Peyer's patch (tissue), 4 donors: ENCODE measurements at places on chromosomes 5 and 9. TPM values are rescaled to one million over a fixed set of nuclear protein-coding genes. Genes with fewer than 3 reads are reported as not detected.
A peak's percentile ranks its signal among the peaks of the same experiment; 100 is the strongest.

GRCh38 chr5:78569441-78569840 is 79.1 kb downstream of the LHFPL2 start:
- no peak overlapping the region for H3K4me3 ChIP-seq
- DNase-seq, result no peak
- H3K4me1 ChIP-seq, result no peaks in the 10 kb centered on the region
- H3K36me3 ChIP-seq, result no peaks in the 10 kb centered on the region
- H3K27ac ChIP-seq, result no peak overlapping the region
- no peaks in the 10 kb centered on the region for H3K27me3 ChIP-seq

DNA sequence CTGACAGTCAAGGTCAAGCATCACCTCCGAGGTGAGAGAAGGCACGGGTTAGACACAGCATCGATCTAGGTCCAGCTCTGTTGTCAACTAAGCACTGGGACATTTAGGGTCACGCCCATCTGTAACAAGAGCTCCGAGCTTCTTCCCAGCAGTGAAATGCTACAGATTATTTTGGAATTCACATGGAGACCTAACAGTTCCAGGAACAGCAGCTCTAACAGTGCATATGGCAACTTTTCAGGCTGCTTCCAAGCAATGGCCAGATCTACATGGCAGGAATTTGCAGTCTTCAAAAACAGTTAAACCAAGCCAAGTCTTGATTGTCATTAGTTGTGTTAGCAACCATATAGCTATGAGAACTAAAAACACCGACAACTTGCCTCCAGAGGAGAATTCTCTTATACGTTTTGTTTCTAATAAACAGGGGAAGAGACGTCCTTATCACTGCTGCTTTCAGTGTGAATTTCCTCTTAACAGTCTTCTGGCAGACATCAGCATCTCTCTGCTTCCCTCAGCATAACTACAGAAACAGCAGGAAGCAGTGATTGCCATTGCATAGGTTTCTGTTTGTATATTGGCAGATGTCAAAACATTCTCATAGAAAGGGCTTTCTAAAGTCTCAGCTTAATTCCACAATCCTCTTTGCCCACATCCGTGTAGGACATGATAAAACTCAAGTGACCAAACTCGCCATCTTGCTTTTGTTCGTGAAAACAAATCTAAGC is 242.1 kb upstream of the DAPK1 start:
- no peak for DNase-seq
- no peaks in the 10 kb centered on the region for H3K36me3 ChIP-seq

DBH gene
- total RNA-seq, result not detected

GRCh38 chr9:83062651-83063527 is at the start of gene RASEF:
RASEF (minus strand) TSS chr9:83063142; CDS start chr9:83062867, 275 bp downstream.
- no peaks in the 10 kb centered on the region for H3K36me3 ChIP-seq
- H3K4me3 ChIP-seq, result no peak within 1 kb of the TSS
- H3K27me3 ChIP-seq, result no peaks in the 10 kb centered on the region
- H3K27ac ChIP-seq, result no peak within 1 kb of the TSS

LCNL1 gene
- not detected for total RNA-seq

GRCh38 chr5:63860379-63860778 is 101.9 kb downstream of the HTR1A start:
- H3K4me1 ChIP-seq, result no peaks in the 10 kb centered on the region
- H3K4me3 ChIP-seq, result no peak overlapping the region
- DNase-seq, result no peak
- H3K27me3 ChIP-seq, result no peaks in the 10 kb centered on the region
- H3K27ac ChIP-seq, result no peak overlapping the region

SLC36A3 gene
- not detected for total RNA-seq

DNA sequence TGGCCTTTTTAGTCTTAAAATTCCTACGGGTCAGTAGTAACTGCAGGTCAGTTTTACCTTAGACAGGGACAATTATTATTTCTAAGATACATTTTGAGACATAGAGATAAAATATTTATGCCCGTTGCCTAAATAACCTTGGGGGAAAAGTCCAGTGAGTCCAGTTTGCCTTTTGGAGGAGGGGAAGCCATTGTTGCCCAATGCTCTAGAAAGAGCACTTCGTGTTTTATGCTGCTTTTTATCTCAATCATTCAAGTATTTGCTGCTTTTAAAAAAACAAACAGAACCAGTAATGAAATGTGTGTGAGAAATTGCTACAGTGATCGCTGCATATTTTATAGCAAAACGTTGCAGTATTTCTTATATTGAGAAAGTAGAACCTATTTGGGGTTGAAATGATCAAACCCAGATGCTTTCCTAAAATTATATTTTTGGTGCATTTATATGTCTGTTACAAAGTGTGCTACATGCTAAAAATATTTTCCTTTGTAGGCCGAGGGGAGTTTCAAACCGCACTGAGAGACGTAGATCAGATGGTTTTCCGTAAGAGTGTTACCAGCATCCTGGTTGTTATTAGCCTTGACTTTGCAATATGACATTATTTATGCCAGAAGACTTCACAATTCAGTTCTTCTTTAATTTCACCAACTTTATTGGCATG is 266.8 kb downstream of the AOPEP start:
- H3K27ac ChIP-seq, result no peak overlapping the region
- no peak overlapping the region for H3K4me3 ChIP-seq
- H3K4me1 ChIP-seq, result no peaks in the 10 kb centered on the region
- no peaks in the 10 kb centered on the region for H3K36me3 ChIP-seq

GRIN1 gene
- total RNA-seq, result not detected

- peaks cover 10% of the 10 kb centered on the region for H3K4me1 ChIP-seq
- H3K4me3 ChIP-seq, result no peak overlapping the region
- H3K36me3 ChIP-seq, result no peaks in the 10 kb centered on the region
These were observed 59.6 kb downstream of the C9orf152 start for GRCh38 chr9:110148384-110148783.

DNA sequence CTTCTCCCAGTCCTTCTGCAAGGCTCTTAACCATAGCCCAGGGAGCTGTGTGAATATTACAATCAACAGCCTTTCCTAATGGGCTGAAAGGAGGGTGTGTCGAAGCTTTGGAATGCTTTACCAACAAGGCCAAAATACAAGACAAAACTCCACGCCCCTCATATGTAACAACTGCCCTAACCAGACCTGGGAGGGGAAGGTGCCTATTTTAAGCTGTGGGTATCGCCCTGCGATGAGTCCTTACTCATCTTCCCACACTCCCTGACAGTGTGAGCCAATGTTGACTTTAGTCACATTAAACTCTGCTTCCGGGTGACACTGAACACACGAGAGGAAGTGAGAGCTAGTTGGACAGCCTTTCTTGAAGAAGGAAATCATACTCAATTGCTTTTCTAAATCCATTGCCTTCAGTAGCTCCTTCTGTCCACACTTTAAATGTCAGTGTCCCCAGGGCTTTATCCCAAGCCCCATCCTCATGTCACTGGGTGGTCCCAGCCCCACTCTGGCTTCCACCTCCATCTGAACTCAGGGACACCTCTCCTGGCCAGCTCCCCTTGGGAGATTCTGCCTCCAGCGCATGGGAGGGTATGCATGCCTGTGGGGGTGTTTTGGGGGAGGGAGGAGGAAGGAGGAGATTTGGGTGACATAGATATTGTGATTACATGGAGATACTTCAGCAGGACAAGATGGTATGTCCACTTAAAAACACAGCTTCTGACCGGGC is 6.5 kb upstream of the TBC1D9B start:
- peaks cover 13% of the 10 kb centered on the region for H3K4me1 ChIP-seq
- no peaks in the 10 kb centered on the region for H3K27me3 ChIP-seq
- no peak overlapping the region for H3K4me3 ChIP-seq
- no peaks in the 10 kb centered on the region for H3K36me3 ChIP-seq

GRCh38 chr5:72107131-72107900 is at the start of gene MAP1B:
MAP1B (plus strand) TSS chr5:72107475; CDS start chr5:72107532, 57 bp downstream.
- no peak for DNase-seq
- peak within 1 kb of the TSS; percentile 39 for H3K4me3 ChIP-seq
- peaks cover 5% of the 10 kb centered on the region for H3K4me1 ChIP-seq
- no peaks in the 10 kb centered on the region for H3K36me3 ChIP-seq
- peak within 1 kb of the TSS; percentile 78 for H3K27ac ChIP-seq
